ENCODE measurements at places on chromosomes 12 and 14.

DNA sequence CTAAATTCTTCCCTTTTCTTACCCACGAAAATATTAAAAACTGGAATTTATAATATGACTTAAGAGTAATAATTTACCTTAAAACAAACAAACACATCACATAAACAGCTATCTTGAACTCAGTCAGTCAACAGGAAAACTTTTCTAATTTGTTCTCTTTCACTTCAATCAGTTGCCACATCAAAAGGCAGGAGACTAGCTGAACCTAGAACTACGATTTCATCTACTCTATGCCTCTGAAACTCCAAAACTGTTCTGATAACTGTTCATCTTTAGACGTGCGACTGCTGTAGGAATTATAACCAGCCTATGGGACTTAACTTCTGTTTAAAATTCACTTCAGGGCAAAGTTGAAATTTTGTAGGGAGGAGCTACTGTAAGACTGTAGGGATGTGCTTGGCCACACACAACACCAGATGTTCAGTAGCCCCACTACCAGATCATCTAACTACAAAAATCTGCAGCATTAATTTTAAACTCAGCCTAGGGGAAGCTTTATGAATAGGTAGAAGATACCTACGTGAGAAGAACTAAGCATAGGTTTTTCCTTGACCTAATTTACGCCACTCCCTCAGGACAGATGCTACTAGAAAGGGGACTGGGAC, 7.6 kb upstream of the RAD51AP1 start:
- no peak for DNase-seq

DNA sequence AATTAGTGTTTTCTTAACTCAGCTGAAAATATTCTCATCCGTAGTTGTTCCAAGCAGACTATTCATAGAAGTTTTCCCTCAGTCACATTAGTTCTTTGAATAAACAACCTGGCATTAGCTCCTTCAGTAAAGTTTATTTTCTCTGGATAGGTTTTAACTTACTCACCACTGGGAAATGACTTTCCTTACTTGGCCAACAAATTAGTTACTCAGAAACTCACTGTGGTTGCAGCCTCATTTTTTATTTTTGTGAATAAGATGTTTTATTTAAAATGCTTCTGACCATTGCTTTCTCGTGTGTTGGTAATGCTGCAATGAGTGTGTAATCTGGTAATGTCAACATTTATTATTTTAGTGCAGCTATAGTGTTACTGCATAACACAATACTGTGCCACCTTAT, 74.9 kb downstream of the NOVA1 start:
- no peak for DNase-seq

DNA sequence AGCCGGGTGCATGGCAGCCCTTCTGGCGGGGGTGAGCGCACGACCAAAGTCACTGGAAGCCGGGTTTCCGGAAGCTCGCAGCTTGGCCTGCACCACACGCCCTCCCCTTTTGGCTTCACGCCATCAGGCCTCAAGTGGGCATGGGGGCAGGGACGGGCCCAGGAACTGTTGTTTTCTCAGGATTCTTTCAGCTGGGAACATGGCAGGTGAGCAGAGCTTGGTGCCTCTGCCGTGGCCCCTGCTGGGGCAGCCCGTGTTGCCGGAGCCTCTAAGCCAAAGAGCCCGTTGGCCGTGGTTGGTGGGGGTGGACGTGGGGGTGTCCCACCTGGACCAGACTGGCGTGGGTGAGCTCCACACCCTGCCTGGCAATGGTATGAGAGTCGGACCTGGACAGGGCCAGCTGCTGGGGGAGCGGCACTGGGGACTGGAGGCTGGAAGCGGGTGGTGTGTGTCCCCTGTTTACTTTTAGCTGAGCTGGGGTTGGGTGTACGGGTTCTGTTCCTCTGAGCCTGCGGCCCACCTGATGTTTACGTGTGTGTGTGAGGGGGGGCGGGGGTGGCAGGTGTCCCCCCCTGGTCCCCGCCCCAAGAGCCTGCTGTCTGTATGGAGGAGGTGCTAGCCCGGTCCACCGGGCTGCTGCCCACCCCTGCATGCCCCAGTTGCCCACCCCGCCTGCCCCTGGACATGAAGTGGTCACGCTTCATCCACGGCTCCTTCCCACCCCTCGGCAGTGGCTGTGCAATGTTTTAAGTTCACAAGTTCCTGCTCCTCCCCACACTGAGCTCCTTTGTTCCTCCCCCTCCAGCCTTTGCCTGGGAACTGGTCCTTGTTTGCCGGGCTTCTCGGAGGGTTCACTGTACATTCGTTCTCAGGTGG, 28.7 kb upstream of the PLD4 start:
- DNase-seq, result peak; percentile 1

DNA sequence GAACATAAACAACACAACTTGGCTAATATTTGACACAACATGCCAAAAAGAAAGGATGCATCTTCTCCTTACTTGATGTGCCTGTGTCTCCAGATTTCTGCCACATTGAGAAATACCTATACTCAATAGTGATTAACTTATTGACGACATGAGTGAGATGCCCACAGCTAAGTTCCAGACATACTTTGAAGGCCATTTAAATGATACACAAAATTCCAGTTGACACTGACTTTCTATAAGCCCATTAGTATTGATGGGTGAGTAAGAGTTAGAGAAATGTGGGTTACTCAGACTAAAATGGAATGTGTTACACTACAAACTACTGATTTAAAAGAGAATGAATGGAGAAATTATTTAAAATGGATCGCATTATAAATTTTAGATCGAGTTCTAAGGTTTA, 838.2 kb upstream of the MGAT4C start:
- no peak for DNase-seq

- no peak for DNase-seq
Measured at GRCh38 chr12:91921555-91921954, 224.1 kb downstream of the BTG1 start.

- no peak for DNase-seq
Measured at GRCh38 chr14:68891851-68892660, 87.0 kb downstream of the ACTN1 start.

DNA sequence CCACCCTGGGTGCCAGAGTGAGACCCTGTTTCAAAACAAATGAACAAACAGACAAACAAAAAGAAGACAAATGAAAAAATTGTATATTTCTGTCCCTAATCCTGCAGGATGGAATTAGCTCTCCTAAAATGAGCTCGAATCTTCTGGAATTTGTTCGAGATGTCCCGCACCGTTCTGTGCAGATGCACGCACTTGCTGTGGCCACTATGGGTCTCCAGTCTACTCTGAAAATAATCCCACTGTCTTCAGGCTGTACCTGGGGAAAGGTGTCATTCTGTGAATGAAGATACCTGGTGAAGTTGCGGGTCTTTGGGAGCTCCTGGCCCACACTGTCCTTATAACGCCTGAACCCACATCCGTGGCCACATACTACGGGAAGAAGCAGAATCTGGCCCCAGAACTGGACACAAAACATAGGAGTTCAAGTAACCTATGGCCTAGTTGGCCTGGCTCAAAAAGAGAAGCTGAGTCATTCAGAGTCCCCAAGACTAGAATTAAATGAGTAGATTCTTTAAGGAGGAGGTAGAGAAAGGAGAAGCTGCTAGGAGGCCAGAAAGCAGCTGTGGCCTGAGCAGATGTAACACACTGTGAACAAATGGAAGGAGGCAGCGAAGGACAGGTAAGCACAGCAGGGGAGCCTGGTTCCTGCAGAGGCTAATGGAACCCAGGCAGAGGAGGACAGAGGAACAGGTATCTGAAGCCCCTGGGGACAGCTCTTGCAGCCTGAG, 108.6 kb downstream of the FOXN3 start:
- DNase-seq, result no peak

- DNase-seq, result no peak
Measured at GRCh38 chr12:69513297-69513696, 43.1 kb downstream of the FRS2 start.

DNA sequence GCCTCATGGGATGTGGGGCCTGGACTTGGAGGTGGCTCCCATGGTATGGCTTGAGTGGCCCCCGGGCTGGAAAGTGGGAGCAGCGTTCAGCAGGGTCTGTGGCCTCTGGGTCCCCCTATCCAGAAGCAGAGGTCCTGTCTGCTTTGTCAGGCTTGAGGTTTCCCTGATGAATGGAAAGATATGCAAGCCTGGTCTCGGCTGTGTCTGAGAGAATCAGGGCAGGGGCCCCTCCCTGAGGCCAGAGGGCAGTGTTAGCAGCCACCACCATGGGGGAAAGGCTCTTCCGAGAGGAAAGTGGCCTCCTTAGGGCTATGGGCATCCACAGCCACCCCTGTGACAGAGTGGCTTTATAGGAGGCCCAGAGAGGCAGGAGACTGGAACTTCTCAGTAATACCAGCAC, 128.2 kb downstream of the VRK1 start:
- DNase-seq, result no peak

GRCh38 chr14:66508547-66508845, 549 bp downstream of the GPHN start:
- no peak for DNase-seq

DNA sequence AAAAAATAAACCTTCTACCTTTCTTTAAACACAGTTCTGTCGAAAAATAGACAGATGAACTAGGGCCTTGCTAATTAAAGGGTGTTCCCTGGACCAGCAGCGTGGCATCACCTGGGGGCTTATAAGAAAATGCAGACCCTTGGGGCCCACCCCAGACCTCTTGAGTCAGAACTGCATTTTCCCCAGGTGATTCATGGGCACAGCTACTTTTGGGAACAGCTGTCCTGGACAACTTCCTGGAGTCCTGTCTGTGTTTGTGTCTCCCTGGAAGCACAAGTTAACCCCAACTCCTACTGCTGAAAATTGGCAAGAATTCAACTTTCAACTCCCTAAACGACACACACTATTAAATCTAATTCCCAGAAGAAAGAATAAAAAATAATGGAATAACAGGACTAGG, 17.8 kb downstream of the FBLN5 start:
- no peak for DNase-seq

GRCh38 chr12:27769142-27769673, 10.8 kb upstream of the KLHL42 start:
- no peak for DNase-seq

- DNase-seq, result no peak
Measured at GRCh38 chr12:77855548-77855947, 24.9 kb downstream of the NAV3 start.

DNA sequence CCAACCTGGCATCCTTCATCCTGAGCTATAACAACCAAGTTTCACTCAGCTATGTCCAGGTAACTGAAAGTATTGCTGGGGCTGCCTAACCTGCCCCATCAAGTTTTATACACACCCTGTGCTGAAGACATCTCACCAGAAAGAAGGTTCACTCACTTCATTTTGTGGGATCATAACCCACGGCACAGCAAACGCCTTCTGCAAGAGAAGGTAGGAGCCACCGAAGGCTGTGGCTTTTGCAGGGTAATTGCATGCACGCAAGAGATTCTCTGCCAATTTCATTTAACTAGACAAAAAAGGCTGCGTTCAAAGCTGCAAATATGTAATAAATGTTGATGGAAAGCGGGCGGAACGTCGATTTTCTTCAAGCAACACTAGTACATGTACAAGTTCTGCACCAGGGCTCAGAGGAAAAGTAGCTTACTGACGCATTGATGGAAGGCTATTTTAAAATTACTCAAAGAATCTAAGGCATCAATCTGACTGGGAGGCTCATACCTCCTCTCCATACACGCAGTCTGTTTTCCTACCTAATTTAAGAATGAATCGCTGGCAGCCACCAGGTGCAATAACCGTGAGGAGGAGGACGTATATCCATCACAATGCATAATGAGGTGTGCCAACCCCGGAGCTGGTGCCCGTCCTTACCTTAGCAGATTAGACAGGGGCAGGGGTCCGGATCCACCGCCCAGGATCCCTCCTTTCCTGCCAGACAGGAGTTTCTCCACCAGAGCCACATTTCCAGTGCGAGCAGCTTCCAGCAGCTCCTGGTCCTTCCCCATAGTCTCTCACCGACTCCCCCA, 1.1 kb downstream of the ANKS1B start:
- peak; percentile 4 for DNase-seq

DNA sequence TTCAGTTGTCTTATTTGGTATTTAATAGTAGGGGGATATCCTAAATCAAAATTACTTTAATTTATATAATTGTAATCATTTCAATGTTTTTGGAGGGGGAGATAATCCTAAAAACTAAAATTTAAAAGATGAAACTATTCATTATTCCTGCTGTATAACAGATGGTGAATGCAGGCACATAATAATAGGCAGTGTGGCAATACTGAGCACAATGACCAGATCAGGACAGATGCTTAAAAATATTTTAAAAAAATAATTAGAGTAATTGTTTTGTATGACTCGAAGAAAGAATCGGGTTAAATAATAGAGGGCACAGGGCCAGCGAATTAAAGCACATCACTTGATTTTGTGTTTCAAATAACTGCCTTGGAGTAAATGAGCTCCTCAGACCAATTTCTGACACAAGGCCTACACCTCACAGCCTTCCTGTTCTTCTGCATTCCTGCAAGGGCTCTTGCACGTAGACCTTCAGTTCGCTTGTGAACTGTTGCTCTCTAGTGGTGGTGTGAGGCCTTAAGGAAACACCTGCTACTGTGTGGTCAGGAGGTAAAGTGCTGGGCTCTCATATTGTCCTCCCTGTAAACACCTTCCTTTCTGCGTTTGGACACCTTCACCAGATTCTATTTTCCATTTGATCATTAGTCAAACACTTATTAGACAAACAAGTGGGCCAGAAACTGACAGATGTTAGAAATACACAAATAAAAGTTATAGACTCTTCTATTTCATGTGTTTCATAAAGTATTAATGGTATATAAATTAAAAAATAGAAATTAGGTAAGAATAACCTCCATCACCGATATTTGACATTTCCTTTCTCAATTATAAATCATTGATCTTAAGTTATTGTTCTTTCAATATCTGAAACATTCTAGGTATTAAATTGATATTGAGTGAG, 29.3 kb upstream of the KLRF1 start:
- DNase-seq, result peak; percentile 72

DNA sequence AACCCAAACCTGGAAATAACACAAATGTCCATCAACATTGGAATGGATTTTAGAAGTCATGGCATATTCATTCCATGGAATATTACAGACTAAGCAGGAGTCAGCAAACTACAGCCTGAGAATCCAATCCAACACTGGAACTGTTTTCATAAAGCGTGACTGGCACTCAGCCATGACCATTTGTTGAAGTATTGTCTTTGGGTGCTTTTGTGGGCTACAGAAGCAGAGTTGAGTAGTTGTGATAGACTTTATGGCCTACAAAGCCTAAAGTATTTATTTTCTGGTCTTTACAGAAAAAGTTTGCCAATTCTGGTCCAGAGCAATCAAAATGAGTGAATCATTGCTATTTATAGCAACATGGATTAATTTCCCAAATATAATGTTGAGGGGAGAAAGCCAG, 34.5 kb upstream of the FRS2 start:
- no peak for DNase-seq

DNA sequence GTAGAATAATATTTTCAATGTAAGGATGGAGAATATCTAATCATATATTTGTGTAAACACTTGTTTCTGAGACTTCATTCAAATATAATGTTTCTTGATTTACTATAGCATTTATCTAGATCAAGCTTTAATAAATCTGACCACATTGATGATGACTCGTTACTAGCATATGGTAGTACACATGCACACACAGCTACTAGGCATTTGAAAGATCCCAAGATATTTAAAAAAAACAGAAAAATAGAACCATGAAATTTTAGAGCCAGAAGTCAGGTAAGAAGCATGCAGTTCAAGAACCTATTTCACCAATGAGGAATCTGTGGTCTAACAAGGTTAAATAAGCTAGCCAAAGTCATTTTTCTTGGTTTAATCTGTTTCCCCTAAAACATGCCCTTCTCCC, 32.0 kb downstream of the DCP1B start:
- no peak for DNase-seq

Data from stimulated activated CD4-positive, alpha-beta T cell treated with anti-CD3 and anti-CD28 coated beads, Interleukin-15, amount 100 ng/mL, for 24 hours (primary cell).